Trophoblast cell (in vitro differentiated cells and primary cell): ENCODE measurements at places on chromosomes 3 and 15.

DNA sequence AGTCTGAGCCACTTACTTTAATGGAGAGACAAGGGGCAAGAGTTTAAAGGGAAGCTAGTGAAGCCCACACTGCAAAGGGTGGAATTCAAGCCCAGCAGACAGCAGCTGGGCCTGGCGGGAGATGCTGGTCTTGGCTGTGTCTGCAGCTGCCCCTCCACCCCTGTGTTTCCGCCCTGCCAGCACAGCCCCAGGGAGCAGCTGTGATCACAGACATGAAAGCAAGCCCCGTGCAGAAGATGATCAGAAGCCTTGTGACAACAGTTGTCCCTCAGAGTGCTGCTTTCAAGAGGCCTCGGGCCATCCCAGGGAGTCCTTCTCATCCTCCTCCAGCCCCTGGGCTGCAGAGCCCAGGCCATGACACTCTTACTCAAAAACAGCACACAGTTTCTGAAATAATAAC lies 24.1 kb upstream of the SLC6A1 start:
- peak; percentile 63 for DNase-seq

GRCh38 chr3:134374105-134374790 lies at the start of gene AMOTL2:
Gene AMOTL2 (minus strand): TSS chr3:134374447. CDS start chr3:134371433, 3,014 bp downstream.
- peak; percentile 93 for DNase-seq

DNA sequence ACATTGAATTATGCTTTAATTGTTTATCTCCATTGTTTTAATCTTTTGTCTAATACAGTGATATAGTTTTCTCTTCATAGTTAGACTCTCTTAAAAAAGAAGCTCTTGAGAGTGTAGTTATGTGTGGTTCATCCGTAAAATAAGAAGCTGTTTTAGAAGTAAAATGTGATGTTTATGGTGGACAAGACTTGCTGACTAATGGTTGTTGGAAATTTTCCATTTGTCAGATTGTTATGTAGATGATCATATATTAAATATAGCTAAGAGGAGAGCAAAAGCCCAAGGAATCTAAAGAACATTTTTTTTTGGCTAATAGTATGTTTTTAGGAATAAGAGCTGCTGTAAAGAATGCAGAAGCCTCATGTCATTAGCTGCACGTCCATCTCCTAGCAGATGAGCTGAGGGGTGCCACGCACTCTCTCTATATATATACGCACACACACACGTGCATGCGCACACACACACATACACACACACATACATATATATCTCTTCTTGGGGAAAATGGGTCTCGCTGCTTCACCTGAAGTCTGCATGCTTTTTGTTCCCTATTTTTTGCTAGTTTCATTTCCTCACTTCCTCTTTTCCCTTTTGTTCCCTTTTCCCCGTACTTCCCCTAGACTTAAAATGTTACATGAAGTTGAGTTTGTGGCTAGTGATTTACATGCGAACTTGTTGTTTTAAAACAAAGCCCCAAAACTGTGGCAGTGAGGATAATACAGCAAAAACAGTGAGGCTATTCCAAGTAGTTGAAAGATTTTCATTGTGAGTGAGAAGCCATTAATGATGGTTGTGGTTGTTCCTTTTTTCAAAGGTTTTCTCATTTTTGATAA lies 107.8 kb downstream of the MBNL1 start:
- DNase-seq: no peak

DNA sequence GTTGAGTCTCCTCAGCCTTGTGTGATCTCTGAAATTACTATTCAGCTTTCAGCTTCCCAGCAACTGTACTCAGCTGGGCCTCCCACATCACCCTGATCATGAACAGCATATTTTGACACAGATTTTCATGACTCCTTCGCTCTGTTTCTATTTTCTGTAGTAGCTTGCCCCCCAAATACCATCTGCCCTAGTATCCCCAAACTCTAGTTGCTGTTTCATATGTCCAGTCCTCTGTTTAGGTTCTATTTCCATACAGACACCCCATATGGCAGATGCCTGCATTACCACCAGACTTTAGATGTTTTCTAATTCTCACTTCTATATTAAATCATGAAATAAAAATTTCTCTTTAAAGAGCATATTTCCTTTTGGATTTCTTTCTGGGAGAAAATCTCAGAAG lies 217.2 kb upstream of the ARPP21 start:
- DNase-seq: no peak

- DNase-seq: no peak
Observed at GRCh38 chr3:135134684-135135075, 339.6 kb downstream of the EPHB1 start.

GRCh38 chr15:50353251-50353974 lies 1.6 kb downstream of the GABPB1 start:
- peak; percentile 35 for DNase-seq
